ENCODE measurements at places on chromosomes 1 and 21. TPM values are rescaled to one million over a fixed set of nuclear protein-coding genes. Genes with fewer than 3 reads are reported as not detected.
A peak's percentile ranks its signal among the peaks of the same experiment; 100 is the strongest.

KLHDC9 gene
- total RNA-seq: 0.29 TPM

DNA sequence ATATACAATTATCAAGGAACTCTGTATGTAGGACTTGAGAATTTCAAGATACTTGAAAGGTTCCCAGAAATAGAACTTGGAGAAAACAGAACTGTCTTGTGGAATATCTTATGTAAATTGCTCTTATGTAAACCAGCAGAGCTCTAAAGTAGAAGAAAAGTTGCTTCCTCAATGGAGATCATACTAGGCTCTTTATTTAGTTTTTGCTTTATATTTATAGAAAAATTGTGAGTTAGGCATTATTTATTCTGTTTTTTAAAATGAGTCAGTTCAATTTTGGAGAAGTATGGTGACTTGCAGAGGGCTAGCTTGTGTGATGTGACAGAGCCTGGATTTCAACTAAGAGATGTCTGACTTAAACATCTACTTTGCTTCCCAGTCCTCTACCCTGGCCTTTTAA lies 40.4 kb downstream of the ATP6V1G3 start:
- no peak for DNase-seq

MX2 gene
- 0.69 TPM for total RNA-seq

DNA sequence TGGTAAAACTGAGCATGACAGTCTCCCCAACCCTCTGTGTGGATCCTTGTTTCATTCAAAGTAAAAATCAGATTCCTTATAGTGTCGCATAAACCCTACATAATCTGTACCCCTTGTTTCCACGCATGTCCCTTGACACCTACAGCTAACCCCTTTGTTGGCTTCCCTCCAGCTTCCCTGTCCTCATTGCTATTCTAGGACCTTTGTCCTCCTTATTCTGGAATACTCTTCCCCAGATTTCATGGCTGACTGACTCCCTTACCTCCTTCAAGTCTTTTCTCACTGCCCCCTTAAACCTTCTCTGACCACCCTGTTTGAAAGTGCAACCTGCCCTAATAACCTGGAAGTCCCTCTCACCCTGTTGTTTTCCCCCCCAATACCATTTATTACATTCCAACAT lies 4.0 kb downstream of the RNF11 start:
- DNase-seq: no peak

DNA sequence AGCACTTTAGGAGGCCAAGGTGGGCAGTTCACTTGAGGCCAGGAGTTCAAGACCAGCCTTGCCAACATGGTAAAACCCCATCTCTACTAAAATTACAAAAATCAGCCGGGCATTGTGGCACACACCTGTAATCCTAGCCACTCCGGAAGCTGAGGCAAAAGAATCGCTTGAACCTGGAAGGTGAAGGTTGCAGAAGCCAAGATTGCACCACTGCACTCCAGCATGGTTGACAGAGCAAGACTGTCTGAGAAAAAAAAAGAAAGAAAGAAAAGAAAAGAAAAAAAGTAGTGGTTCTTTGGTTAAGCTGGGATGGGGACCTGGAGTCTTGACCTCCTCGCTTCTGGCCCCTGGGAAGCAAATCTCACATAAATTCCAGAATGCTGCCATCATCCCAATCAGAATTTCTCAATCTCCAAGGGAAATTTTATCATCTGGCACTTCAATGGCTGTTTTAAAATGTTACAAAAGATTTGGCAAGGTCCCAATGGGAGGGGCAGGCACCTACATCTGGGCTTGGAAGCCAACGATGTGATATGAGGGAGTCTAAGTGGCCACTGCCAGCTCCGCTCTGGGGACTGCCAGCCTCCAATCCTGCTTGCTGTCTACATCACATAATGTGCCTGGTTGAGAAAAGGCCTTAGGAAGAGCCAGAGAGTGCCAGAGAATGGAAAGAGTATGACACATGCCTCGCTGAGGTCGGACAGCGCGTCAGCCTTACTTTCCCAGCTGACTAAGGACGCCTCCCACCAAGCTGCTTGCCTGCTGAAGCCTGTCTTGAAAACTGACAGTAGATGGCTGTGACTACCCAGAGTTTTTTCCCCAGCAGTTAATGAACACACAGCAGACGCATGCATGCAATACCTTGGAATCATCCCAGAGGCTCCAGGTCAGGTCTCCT lies 42.1 kb upstream of the SRP9 start:
- DNase-seq: peak; percentile 94

DNA sequence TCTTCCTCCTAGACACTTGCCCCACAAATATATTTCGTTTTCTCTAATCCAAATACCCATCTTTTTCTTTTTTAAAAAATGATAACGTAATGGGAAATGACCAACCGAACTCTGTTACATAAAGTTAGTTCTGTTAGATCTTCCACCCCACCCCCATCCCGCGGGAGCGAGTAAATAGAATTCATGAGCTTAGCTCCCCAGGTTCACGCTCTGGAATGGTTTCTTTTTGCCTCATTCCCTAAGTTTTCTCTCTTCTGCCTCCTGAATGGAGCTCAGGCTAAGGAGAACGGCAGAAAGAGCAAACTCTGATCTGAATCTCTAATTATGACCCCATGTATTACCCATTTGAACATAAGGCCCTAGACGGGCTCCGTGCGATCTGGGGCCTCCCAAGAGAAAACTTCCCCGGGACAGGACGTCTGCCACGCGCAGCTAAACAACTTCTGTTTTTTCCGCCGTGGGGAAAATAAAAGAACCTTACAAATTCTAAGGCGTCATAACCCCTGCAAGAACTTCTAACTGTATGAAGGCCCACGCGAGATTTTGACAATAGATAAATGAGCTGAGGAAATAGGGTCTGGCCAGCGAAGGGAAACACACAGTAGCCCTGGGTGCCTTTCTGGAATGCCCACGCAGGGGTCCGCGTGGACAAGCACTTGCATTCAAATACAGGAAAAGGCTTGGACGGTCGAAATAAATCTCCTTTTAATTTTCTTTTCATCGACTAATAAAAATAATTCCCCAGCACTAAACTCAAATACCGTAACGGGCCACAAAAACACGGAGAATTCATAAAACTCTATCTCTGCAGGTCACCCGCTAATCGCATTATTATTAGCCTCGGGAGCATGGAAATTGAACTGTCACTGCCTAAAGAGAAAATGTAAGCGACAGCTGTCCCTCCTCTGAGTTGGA lies 2.2 kb downstream of the TBX15 start:
- no peak for DNase-seq

DNA sequence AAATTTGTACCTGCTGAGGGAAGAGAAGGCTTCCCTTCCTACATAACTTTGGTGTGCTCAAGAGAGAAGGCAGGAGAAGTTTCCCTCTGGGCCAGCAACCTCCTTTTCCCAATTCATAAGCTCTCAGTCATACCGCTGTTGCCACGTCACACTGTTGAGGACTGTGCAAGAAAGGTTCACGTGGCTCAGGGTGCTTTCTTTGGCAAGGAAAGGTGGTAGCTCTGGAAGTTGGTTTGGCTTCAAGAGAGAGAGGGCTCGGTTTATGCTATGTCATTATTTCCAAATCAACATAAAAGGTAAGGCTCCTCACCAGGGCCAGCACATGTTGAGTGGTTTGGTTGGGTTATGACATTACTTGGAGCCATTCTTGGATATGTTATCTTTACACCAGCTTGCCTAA lies 77.3 kb downstream of the TNFSF18 start:
- no peak for DNase-seq

GRCh38 chr1:113912594-113913311 lies 7.6 kb downstream of the DCLRE1B start:
- peak; percentile 91 for DNase-seq

GRCh38 chr1:222815440-222815765 lies 564 bp downstream of the DISP1 start:
- DNase-seq: no peak

GRCh38 chr1:169486281-169487051 lies 722 bp upstream of the SLC19A2 start:
- peak; percentile 45 for DNase-seq

OPTC gene
- not detected for total RNA-seq

TSHB gene
- total RNA-seq: not detected

GRCh38 chr1:40389322-40389803 lies 15.8 kb downstream of the SMAP2 start:
- no peak for DNase-seq

FAM229A gene
- total RNA-seq: 2.0 TPM

- DNase-seq: peak; percentile 55
Measured at GRCh38 chr1:241311056-241311746, 45.8 kb downstream of the RGS7 start.

- no peak for DNase-seq
Measured at GRCh38 chr1:164440232-164440631, 118.8 kb upstream of the PBX1 start.

GRCh38 chr21:25858325-25858724 lies 123.6 kb downstream of the GABPA start:
- DNase-seq: no peak

DNA sequence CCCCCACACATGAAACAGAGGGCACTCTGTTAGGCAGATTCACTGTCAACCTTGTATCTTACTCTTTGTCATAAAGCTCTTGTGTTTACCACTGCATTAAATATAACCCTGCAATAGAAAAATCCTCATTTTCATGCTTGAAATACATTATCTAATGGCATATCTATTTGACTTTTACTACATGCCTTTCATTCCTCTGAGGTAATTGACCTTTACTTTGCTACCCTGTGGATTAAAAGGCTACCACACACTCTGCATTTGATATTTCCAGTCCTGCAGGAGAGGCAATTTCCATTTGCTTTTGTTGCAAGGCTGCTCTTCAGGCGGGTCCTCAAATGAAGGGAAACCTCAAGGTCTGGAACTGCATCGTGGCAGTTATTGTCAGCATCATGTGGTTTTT lies 238.0 kb downstream of the NTNG1 start:
- DNase-seq: no peak

MATN1 gene
- total RNA-seq: 0.32 TPM

DNA sequence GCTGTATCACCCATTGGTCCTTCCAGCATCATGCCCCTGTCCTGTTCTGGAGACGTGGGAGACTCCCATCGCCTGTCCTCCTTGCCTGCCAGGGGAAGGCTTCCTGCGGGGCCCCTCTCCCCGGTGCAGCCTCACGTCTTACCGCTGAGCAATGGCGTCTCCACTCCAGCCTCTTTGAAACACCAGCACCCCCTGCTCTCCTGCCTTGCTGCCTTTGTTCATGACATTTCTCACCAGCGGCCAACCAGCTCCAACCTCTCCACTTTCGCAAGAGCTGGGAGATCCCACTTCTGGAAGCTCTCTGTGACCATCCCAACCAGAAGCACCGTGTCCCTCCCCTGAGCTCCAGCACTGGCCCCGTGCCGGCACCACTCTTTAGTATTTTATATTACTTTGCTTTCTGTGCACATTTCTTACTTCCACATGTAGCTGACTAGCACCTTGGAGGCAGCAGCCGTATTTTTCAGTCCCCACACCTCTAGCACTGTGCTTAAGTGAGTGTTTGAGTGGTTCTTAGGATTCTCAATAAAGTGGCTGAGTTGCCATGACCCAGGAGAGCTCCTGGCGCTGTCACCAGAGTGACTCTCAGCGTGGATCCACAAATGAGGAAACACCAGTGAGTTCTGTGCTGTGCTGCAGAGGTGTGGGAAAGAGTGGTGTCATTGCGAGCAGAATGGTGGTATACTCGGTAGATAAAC lies 83.5 kb downstream of the ATP5PO start:
- no peak for DNase-seq

DNA sequence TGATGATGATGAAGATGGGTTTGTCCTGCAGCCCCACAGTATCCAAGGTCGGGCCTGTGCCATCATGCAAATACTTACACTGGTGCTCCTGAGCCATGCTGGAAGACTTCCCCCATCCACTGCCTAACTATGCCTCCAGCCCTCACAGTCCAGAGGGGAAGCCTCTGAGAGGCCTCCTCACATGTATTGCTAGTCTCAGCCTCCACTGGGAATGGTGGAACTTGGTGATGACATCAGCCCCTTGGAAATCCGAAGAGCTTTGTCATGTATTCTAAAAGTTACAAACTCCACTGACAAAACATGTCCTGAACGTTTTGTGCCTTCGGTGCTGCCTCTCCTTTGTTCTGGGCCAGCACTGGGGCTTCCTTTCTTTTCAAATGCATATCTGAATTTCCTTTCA lies 61.1 kb upstream of the DMRTB1 start:
- DNase-seq: peak; percentile 27

GRCh38 chr1:21663951-21664805 lies 5.0 kb downstream of the RAP1GAP start:
- no peak for DNase-seq

- DNase-seq: no peak
Measured at GRCh38 chr1:180893614-180894013, 19.1 kb upstream of the KIAA1614 start.

DCDC2B gene
- total RNA-seq: not detected

SLAMF1 gene
- 0.38 TPM for total RNA-seq

GRCh38 chr1:51372561-51372960 lies 42.2 kb upstream of the TTC39A start:
- DNase-seq: peak; percentile 4

GRCh38 chr1:175148068-175148467 lies 44.5 kb downstream of the KIAA0040 start:
- no peak for DNase-seq

LCE1A gene
- not detected for total RNA-seq

- DNase-seq: peak; percentile 32
Measured at GRCh38 chr1:26164861-26165842, 3.6 kb downstream of the C1orf232 start.

ZNF695 gene
- total RNA-seq: 5.8 TPM

GRCh38 chr1:115210302-115210711 lies 121.0 kb upstream of the TSPAN2 start:
- no peak for DNase-seq

GRCh38 chr1:168405906-168406549 lies 125.4 kb downstream of the TBX19 start:
- DNase-seq: no peak
